ENCODE measurements at places on chromosomes 4 and X. TPM values are rescaled to one million over a fixed set of nuclear protein-coding genes. Genes with fewer than 3 reads are reported as not detected.

MTCP1 gene
- total RNA-seq = 0.54 TPM

FAM47E gene
- total RNA-seq = not detected

DNA sequence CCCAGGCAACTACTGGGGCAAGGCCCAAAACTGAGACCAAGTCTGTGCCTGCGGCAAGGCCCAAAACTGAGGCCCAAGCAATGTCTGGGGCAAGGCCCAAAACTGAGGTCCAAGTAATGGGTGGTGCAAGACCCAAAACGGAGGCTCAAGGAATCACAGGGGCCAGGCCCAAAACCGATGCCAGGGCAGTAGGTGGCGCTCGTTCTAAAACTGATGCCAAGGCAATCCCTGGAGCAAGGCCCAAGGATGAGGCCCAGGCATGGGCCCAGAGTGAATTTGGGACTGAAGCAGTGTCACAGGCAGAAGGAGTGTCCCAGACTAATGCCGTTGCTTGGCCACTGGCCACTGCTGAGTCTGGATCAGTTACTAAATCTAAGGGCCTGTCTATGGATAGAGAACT lies 2.7 kb downstream of the GPRASP2 start:
- DNase-seq = no peak

DNA sequence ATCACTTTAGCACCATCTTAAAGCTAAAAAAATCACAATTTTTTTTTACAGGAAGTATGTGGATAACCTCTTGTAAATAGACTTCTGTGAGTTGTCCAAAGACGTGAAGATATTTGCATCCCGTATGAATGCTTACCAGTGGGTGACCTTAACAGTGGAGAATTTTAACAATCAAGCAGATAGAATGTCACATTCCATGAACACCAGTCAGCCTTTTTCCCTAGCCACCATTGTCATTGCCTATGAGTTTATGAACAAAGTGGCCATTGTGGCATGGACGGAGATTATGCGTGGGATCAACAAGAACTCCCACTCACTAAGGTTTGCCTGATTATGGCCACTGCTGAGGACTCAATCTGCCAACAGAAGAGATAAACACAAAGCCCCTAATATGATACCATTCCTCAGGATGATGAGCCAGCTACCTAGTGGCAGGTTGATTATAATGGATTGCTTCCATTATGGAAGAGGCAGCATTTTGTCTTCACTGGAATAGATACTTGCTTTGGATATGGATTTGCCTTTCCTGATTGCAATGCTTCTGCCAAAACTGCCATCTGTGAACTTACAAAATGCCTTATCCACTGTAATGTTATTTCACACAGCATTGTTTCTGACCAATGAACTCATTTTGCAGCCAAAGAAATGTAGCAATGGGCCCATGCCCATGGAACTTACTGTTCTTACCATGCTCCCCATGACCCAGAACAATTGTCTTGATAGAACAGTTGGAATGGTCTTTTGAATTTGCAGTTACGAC lies 830.9 kb upstream of the NDST4 start:
- DNase-seq = no peak

SSX4 gene
- total RNA-seq = not detected

KLHL34 gene
- not detected for total RNA-seq

Data from IMR-90 (cell line).